ENCODE measurements at places on chromosomes 12 and 14.

- DNase-seq, result no peak
Measured at GRCh38 chr14:103136388-103137271, 13.4 kb downstream of the TNFAIP2 start.

GRCh38 chr12:15541996-15542631 lies 219.8 kb downstream of the PTPRO start:
- no peak for DNase-seq

DNA sequence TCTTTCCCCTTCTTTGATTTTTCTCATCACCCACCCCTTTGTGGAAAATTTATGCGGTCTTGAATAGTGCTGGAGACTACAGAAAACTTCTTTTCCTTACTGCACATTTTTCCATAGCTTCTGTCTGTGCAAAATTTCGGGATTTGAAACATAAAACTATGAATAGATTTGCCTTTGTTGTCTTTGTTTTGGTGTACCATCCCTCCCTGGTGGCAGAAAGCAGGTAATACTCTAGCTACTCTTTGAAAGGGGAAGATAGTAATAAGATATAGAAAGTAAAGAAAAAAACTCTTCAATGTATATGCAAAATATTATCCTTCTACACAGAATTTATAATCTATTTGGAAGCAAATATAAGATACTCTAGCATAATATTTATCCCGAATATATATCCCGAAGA lies 79.1 kb upstream of the LMO3 start:
- DNase-seq, result no peak

GRCh38 chr14:94615823-94616570 lies 3.8 kb downstream of the SERPINA3 start:
- DNase-seq, result no peak

DNA sequence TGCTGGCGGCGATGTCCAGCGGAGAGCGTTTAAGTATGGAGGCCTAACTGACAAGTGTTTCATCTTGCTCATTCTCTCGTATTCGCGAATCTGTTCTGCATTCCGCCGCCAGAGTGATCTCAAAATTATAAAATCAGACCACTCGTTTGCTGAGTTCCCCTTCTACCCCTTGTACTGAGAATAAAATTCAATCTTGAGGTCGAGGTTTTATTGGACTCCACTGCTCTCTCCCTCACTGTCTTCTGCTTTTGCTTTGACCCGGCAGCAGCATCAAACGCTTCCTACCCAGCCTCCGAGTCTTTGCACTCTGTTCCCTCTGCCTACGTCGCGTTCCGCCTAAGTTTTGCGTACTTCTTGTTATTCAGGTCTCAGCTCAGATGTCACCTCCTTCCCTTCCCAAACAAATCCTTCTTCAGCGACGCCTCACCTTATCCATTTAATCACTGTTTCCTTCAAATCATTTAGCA lies 462 bp downstream of the KNTC1 start:
- DNase-seq, result no peak

GRCh38 chr12:47158792-47159191 lies 79.0 kb upstream of the AMIGO2 start:
- no peak for DNase-seq

DNA sequence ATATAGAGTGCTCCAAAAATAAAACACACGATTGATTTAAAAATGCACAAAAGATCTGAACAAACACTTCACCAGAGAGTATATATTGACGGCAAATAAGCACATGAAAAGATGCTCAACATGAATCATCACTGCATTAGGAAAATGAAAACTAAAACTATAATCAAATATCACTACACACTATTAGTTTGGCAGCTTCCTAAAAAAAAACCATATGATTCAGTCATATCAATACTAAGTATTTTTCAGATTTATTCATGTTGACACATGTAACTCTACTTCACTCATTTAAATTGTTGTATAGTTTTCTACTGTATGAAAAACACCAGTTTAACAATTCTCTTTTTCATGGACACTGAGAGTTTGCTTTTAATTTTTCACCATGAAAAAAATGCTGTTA lies 41.6 kb downstream of the EXOC5 start:
- no peak for DNase-seq

DNA sequence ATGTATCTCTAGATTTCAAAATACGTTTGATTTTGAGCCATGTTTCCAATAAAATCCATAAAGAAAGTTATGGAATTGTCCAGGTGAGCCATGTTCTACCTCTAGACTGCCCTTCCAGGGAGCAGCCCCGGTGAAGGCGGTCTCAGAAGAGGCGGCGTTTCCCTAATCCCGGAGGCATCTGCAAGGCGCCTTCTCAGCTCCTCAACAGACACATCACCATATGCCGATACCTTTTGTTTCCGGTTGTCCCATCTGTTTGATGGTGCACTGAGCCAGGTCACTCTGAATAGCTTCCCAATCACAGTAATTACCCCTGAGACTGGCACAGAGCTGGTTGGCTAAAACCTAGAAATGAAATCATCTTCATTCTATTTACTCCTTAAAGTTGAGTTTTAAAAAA lies 305.5 kb upstream of the FKBP4 start:
- DNase-seq, result no peak

- no peak for DNase-seq
Measured at GRCh38 chr14:67820428-67820971, 921 bp downstream of the RAD51B start.

GRCh38 chr12:49415521-49415970 lies 48.3 kb downstream of the SPATS2 start:
- DNase-seq, result no peak

- DNase-seq, result no peak
Measured at GRCh38 chr12:105616971-105617540, 286.6 kb downstream of the C12orf75 start.

DNA sequence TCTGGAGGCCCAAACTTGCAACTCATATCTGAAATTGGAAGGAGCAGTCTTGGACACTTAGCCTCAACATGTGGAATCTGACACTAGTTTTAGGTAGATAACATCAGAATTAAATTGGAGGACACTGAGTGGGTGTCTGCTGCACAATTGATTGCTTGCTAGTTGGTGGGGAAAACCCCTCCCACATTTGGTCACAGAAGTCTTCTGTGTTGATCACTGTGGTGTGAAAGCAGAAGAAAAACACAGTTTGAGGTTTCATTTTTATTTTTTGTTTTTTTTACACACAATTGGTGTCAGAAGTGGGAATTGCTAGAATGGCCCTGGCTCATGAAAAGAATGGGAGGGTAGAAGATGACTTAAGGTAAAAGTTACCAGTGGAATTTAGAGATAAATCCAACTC lies 78.0 kb upstream of the CD163 start:
- DNase-seq, result no peak

- no peak for DNase-seq
Measured at GRCh38 chr12:114306646-114307045, 99.3 kb downstream of the TBX5 start.

GRCh38 chr12:102376181-102376747 lies 104.1 kb downstream of the IGF1 start:
- DNase-seq, result no peak

GRCh38 chr14:69547701-69548348 lies 26.8 kb downstream of the CCDC177 start:
- DNase-seq, result no peak

- DNase-seq, result no peak
Measured at GRCh38 chr12:57853864-57854556, 7.5 kb upstream of the CTDSP2 start.

- DNase-seq, result no peak
Measured at GRCh38 chr12:120369603-120370342, 809 bp upstream of the MSI1 start.

DNA sequence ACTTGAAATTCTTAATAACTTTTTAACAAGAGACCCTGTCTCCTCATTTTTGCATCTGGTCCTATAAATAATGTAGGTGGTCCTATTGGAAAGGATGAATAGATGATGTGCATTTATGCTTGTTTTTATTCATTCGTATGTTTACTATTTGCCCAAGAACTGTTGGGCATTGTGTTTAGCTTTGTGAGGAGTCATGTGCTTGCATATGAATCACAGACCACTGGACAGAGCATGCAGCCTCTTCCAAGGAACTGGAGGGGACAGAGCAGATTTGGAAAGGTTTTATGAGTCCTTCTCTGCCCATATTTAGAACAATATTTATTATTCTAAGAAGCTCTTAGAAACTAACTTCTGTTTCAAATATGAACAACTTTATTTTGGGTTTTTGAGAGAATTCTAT lies 414.0 kb downstream of the SOX5 start:
- no peak for DNase-seq

DNA sequence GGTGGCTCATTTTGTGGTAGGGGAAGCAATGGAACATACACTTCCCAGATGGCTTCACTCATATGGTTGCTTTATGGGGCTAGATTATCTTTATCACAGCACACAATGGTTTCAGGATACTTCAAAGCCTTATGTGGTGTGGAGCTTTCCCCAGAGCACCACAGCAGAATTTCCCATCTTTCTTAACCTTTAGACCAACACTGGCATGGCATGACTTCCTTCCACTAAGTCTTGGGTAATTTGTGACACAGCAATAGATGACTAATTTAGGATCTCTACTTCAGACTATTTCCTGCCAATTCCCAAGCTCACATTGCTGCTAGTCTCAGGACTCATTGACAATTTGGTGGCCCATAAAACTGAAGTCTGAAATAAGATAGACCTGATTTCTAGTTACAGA lies 36.9 kb upstream of the DCN start:
- DNase-seq, result no peak

DNA sequence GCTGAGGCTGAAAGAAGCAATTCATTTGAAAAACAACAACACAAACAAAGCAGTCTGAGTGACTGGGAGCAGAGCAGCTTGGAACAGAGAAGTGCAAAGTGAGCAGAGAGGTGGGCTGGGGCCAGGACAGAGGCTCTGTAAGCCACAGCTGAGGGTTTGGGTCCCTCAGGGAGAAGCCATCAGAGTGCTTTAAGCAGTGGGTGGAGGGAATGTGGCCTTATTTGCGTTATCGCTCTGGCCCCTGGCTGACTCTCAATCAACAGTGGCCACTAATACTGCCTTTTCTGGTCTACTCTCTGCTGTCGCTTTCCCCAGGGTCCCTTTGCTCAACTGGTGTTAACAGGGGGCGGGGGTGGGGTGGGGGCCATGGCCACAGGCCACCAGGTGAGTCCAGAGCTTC lies 44.2 kb downstream of the IRF2BPL start:
- no peak for DNase-seq

GRCh38 chr12:6228535-6229223 lies 28.5 kb downstream of the CD9 start:
- DNase-seq, result no peak

- DNase-seq, result no peak
Measured at GRCh38 chr12:26345471-26346003, 150.2 kb downstream of the SSPN start.

GRCh38 chr12:48193623-48194022 lies 9.5 kb downstream of the OR10AD1 start:
- no peak for DNase-seq

DNA sequence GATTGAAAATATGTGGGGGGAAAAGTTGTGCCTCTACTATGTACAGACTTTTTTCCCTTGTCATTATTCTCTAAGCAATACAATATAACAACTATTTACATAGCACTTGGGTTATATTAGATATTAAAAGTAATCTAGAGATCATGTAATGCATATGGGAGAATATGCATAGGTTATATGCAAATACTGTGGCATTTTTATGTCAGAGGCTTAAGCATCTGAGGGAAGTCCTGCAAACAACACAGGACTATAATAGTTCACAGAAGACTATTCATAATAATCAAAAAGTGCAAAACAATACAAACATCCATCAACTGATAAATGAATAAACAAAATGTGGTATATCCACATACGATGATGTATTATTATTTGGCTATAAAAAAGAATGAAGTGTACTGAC lies 33.7 kb downstream of the YAF2 start:
- no peak for DNase-seq

GRCh38 chr14:23433457-23433856 lies 2.0 kb downstream of the MYH7 start:
- DNase-seq, result no peak

GRCh38 chr14:61568572-61569011 lies 126.7 kb upstream of the HIF1A start:
- no peak for DNase-seq

GRCh38 chr12:92608151-92609091 lies 94.4 kb upstream of the PLEKHG7 start:
- no peak for DNase-seq

DNA sequence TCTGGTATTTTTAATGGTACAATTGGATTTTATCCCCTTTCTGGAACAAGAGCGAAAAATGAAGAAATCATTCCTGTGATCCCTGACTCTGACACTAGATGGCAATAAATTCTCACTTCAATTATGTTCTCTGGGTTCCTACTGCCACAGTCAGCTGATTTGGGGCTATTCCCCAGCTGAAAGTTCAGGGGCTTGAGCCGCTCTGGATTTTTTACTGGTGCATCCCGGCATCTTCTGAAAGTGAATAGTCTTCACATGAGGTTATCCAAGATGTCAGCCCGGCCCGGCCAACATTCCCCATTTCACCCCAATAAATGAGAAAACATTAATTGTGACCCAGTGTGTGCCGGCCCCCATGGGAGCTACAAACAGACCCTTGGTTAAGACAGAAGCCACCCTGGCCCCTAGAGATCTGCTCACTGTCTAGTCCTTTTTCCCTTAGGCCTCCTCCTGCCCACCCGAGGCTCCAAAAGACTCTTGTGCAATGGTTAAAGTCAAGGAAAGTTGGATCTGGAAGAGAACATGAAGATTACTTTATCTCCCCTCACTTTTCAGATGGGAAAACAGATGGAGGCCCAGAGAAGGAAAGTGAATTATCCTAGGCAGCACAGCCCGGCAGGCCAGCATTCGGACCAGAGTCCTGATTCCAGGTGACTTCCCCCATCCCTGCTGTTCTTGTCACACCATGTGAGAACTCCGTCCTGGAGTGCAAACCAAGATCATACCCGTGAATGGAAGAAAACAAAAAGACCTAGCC lies 20.8 kb downstream of the CKAP4 start:
- no peak for DNase-seq

- no peak for DNase-seq
Measured at GRCh38 chr14:46344327-46344937, 307.1 kb downstream of the RPL10L start.

GRCh38 chr12:10571141-10571540 lies 42.3 kb downstream of the MAGOHB start:
- DNase-seq, result no peak

DNA sequence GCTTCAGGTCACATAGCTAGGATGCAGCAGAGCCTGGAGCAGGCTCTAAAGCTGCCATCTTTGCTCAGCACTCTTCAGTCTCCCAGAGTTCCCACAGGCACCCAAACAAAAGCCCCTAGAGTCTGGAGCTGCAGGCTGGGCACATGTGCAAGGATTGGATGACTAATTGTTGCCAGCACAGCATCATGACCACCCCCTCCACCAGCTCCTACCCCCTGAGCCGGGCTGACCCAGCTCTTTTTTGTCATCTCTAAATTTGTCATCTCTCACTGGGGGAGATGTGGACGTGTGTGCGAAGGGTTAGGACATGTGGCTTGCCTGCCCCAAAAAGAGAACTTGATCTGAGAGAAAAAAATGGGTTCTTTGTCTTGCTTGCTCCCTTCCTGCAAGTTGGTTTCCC lies 4.3 kb upstream of the MMP19 start:
- DNase-seq, result no peak

GRCh38 chr12:62484233-62484632 lies 17.6 kb downstream of the MON2 start:
- no peak for DNase-seq

- no peak for DNase-seq
Measured at GRCh38 chr14:104770851-104771272, 17.9 kb downstream of the SIVA1 start.

- no peak for DNase-seq
Measured at GRCh38 chr12:118034429-118035189, 18.1 kb downstream of the RFC5 start.

GRCh38 chr14:103698380-103699260 lies 16.6 kb downstream of the XRCC3 start:
- DNase-seq, result peak; percentile 96

- DNase-seq, result no peak
Measured at GRCh38 chr14:76929927-76930326, 98.6 kb downstream of the IRF2BPL start.

Measured in vagina (tissue), 2 donors.